ENCODE measurements at places on chromosomes 1 and 21.
A peak's percentile ranks its signal among the peaks of the same experiment; 100 is the strongest.

DNA sequence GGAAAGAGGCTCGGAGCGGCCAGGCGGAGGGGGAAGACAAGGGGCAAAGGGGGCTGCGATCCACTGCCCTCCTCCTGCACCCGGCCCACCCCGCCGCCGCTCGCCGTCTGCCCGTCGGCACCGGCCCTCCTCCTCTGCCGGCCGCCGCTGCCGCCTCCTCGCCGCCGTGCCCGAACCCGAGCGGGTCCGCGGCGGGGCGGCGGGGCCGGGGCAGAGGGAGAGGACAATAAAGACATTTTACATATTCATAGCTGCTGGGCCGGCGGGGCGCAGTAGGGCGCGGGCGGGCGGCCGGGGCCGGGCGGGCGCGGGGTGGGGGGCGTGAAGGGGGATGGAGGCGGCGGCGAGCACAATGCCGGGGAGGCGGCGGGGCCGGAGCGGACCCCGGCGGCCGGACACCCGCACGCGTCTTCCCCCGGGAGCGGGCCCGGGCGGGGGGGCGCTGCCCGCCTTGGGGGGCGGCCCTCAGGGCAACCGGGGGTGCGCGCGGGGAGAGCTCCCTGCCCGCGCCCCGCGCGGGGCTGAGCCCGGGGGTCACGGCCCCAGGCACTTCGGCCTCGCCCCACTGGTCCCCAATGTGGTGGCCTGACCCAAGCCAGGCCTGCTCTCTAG lies 546 bp downstream of the POU2F1 start:
- DNase-seq: peak; percentile 31

- DNase-seq: no peak
Measured at GRCh38 chr1:23567996-23568607, 8.8 kb upstream of the ID3 start.

GRCh38 chr1:209839875-209840546 lies 12.2 kb downstream of the UTP25 start:
- DNase-seq: no peak

DNA sequence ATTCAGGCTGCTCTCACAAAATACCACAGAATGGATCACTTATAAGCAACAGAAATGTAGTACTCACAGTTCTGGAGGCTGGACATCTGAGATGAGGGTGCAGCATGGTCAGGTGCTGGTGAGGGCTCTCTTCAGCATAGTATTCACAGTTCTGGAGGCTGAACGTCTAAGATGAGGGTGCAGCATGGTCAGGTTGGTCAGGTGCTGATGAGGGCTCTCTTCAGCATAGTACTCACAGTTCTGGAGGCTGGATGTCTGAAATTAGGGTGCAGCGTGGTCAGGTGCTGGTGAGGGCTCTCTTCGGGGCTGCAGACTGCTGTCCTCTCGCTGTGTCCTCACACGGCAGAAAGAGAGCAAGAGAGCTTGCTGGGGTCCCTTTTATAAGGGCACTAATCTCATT lies 17.1 kb downstream of the PDZK1IP1 start:
- no peak for DNase-seq

GRCh38 chr1:33378524-33378923 lies 52.4 kb downstream of the PHC2 start:
- no peak for DNase-seq

DNA sequence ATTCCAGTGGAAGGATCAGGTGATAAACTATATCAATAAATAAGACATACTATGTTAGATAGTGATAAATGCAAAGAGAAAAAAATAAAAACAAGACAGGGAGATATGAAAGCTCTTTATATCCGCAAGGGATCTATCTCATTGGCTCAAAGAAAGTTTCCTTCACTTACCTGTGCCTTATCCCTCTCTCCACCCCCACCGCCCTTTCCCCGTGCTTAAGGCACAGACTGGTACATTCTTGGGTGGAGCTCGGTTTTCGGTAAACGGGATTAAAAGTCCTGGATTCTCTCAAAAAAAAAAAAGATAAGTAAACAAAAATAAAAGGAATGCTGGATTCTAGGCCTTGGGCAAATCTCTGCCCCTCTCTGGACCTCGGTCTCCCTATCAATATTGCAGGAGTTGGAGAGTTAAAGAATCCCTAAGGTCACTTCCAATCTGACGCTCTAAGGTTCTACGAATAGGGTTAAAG lies 593 bp upstream of the DNAJC16 start:
- no peak for DNase-seq

DNA sequence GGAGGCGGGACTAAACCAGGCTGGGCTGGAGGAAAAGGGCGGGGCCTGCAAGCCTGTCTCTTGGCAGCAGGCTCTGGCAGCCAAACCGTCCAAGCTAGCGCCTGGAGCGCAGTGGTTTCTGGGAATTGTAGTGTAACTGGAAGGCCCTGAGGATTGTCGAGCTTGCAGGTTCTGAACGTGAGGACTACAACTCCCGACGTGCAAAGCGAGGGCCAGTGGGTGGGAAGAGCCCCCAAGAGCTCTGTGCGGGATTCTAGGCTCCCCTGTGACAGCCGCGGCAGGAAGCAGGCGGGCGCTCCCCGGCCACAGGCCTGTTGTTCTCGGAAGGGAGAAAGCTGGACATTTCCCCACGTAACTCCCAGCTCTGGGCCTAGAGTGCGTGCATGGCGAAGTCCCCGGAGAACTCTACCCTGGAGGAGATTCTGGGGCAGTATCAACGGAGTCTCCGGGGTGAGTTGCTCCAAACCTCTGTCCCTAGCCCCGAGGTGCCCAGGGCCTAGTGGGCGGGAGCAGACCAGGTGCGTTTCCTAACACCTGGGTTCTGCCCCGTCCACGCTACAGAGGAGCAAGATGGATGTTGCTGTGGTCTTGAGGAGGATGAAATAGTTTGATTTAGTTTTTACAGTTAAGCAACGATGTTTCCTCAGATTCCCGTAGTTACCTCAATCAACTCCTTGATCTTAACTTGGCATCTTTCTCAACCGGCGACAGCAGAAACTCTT lies at the start of gene SDCCAG8:
Gene SDCCAG8 (plus strand): TSS at position 251 of the 722 bp plus-strand sequence. CDS start 133 bp downstream, at position 384.
- peak; percentile 95 for DNase-seq

- DNase-seq: no peak
Measured at GRCh38 chr1:84505493-84506001, 639 bp upstream of the SPATA1 start.

DNA sequence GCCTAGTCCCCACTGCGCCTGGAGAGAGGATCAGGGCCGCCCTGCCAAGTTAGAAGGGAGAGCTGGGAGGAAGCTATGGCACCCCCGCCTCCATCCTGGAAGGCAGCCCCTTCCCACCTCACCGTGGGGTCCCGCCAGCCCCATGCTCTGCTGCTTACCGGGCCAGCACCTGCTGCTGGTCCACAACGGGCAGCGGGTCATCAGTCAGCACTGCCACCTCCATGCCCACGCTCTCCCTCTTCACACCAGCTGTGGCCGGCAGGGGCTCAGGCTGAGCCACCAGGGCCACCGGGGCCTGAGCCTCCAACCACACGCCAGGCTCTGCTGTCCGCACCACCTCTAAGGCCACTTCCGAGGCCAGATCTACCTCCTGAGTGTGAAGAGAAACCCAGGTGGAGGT lies 23.5 kb upstream of the DDOST start:
- DNase-seq: no peak

- DNase-seq: no peak
Measured at GRCh38 chr1:212433577-212434462, 1.1 kb downstream of the NENF start.

GRCh38 chr1:241074507-241074906 lies 282.5 kb downstream of the RGS7 start:
- DNase-seq: no peak

GRCh38 chr1:7407980-7408770 lies 362.9 kb upstream of the VAMP3 start:
- no peak for DNase-seq

DNA sequence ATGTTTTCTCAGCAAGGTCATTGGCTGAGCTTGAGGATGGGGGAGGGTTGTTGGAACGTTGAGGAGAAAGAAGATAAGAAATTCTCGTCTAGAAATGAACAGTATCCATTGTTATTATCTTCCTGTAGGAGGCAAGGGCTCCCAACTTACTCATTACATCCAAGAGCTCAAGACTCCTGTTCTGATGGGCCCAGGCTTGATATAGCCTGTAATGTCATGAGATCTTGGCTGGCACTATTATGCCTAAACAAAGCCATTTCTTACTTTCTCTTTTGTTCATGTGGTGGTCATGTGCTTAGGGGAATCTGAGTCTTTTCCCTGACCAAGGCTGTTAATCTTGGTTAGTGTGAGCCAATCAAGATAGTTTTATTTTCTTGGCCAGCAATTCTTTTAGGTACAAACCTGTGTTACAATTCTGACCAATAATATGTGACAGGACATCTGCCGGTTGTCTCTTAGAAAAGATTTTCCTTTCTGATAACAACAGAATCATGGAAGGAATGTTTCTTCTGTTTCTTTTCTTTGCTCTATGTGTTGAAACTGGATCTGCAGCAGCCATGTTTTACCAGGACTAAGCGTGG lies 15.2 kb upstream of the IGSF3 start:
- no peak for DNase-seq

- no peak for DNase-seq
Measured at GRCh38 chr1:168609741-168610510, 33.5 kb downstream of the XCL1 start.

GRCh38 chr1:47711848-47712492 lies 274.1 kb downstream of the FOXD2 start:
- no peak for DNase-seq

DNA sequence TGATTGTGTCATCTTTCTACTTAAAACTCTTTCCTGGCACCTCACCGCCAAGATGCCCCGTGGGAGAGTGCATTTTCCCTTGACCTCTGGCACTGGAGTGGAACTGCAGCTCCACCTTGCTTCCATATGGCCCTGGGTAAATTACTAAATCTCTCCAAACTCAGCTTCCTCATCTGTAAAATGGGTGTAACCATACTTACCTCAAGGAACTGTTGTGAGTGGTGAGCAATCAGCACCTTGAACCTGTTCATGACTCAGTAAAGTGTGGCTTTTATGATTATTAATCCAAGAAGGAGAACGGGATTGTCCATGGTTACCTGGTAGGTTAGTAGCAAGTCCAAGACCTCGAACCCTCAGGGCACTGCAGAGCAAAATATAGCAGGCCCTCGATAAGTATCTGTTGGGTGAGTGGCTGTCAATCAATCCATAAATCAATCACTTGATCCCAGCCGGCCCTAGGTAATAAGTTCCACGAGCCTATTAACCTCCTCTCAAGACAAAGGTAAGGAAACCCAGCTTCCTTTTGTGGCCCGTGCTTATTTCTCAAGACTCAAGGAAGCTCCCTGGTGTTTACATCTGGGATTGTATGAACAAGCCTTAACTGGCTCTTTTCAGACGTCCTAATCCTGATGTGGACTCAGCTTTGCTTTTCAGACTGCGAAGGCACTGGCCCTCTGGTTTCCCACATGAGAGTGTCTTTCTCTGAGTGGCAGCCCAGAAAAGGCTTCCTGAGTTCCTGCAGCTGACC lies 114.0 kb upstream of the GJB5 start:
- no peak for DNase-seq

DNA sequence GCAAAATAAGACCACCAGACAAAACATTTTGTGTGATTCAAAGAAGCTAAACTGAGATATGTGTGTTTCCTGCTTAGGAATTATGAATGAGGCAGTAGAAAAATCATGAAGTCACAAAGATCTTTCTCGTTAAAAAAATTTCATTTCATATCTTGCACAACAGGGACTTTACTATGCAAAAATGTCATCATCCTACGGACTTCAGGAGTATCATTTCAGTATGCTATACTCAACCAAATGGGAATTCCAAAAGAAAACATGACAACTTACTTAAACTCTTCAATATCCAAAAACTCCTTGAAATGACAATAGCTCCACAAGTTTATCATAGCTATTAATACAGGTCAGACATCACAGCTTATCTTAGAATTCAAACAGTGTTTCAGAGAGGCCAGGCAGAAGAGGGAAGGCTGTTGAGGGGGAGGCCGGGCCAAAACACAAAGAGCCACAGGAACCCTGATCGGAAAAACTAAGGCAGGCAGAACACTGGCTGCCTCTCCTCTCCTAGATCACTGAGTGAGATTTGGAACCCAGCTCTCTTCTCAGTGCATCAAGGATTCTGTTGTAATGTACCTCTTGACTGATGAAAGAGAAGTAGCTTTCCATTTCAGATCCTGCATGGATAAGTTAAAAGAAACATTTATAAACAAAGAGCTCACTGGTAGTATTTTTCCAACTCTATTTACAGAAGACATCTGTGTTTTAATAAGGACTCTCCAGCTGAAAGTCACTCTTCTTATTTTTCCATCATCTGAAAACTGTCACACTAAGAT lies 66.9 kb downstream of the TESK2 start:
- no peak for DNase-seq

- peak; percentile 16 for DNase-seq
Measured at GRCh38 chr21:31558189-31558961, 101.1 kb upstream of the SOD1 start.

DNA sequence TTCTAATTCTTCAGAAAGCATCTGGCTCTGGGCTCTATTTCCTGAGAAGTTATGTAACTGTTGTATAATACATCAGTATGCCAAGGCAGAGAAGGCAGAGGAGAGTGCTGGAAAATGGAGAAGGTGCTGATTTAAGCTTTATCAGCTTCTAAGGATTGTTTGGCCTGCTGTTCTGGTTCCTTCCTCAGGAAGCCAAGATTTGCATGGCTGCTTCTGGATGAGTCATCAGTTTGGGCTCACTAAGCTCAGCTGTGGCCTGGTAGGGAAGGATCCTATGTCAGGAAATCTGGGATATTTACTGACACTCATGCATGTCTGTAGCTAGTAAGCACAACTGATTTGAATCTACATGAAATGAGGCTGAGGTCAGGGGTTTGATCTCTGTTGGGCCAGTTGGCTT lies 73.2 kb upstream of the ADGRL4 start:
- no peak for DNase-seq

GRCh38 chr1:15027515-15027986 lies 126.0 kb upstream of the TMEM51 start:
- no peak for DNase-seq

DNA sequence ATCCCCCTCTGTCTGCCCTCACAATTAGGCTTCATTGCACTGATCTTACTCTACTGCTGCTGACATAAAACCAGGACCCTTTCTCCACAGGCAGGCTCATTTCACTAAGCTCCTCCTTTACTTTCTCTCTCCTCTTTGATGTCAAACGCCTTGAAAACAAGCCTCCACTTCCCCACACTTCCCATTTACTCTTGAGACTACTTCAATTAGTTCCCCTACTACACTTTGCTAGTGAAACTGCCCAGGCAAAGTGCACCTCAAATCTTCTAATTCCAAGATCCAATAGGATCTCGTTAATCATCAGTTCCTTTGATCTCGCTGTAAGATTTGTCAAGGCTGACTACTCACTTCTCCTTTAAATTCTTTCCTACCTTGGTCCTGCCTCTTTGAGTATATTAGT lies 5.9 kb upstream of the CDC20 start:
- no peak for DNase-seq

GRCh38 chr1:30715216-30715615 lies 8.2 kb downstream of the MATN1 start:
- DNase-seq: no peak

DNA sequence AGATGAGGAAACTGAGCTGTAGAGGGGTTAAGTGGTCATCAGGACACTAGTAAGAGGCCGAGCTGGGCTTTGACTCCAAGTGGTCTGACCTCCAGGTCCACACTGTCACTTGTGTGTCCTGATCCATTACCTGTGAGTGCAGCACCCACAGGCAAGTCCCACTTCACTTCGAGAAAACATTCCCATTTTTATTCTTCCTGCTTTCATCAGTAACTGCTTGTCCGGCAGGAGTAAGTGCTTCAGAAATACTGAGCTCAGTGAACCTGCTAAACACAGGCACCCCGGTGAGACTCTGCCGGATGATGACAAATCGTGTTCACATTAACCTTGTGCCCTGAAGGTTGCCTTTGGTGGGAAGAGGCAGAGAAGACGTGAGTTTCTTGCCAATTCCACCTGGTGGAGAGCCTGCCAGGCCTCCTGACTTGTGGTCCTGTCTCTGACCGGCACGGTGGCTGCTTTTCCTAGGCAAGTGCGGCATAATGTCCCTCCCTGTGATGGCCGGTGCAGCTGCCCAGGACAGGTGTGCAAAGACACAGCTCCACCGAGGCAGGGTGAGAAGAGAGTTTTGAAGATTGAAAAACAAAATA lies 29.4 kb downstream of the ZBTB18 start:
- no peak for DNase-seq

Data from effector CD4-positive, alpha-beta T cell (primary cell).